ENCODE measurements at places on chromosomes 4 and X.

DNA sequence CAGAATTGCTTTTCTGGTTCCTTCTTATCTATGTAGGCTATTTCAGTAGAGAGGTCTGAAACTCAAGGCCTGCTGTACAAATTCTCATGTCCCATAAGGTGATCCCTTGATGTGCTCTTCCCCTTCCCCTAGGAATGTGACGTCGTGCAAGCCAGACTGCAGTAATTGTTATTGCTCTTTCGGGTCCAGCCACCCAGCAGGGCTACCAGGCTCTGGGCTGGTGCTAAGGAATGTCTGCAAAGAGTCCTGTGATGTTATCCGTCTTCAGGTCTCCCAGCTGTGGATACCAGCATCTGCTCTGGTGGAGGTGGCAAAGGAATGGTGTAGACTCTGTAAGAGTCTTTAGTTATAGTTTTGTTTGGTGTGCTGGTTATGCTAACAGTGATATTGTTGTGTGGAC lies 378.7 kb downstream of the C4orf33 start:
- H3K27ac ChIP-seq, result no peak overlapping the region
- no peaks in the 10 kb centered on the region for H3K36me3 ChIP-seq
- no peaks in the 10 kb centered on the region for H3K4me1 ChIP-seq
- H3K27me3 ChIP-seq, result no peaks in the 10 kb centered on the region

DNA sequence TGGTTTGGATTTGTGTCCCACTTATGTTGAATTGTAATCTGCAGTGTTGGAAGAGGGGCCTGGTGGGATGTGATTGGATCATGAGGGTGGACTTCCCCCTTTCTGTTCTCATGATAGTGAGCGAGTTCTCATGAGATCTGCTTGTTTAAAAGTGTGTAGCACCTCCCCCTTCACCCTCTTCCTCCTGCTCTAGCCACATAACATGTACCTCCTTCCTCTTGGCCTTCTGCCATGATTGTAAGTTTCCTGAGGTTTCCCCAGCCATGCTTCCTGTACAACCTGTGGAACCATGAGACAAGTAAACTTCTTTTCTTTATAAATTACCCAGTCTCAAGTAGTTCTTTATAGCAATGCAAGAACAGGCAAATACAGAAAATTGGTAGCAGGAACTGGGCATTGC lies 138.7 kb downstream of the INPP4B start:
- H3K4me3 ChIP-seq, result no peak overlapping the region
- no peaks in the 10 kb centered on the region for H3K36me3 ChIP-seq
- no peak for DNase-seq
- H3K27ac ChIP-seq, result peak overlapping the region; percentile 25
- no peaks in the 10 kb centered on the region for H3K27me3 ChIP-seq
- H3K4me1 ChIP-seq, result peaks cover 19% of the 10 kb centered on the region

DNA sequence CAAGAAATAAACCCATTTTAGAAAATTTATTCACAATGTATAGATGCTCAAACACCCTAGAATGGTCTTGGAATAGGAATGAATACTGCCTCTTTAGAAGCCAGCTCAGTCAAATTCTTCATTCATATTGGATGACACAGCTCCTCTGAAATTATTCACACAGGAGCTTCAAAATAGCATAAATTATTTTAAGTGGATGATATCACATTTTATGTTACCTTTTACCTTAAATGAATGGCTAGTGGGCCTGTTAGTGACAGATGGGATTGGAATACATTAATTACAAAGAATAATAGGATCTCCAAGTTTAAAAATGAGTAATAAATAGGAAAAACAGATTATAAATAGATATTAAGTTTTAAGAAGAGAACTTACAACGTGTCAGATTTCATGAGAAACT lies 184.4 kb downstream of the GABRB1 start:
- DNase-seq, result no peak
- H3K36me3 ChIP-seq, result no peaks in the 10 kb centered on the region
- no peak overlapping the region for H3K4me3 ChIP-seq
- H3K27ac ChIP-seq, result no peak overlapping the region
- no peaks in the 10 kb centered on the region for H3K27me3 ChIP-seq

GRCh38 chrX:94053575-94053974 lies 379.6 kb downstream of the FAM133A start:
- DNase-seq, result no peak
- no peaks in the 10 kb centered on the region for H3K36me3 ChIP-seq
- H3K4me1 ChIP-seq, result no peaks in the 10 kb centered on the region

- no peak overlapping the region for H3K4me3 ChIP-seq
- no peak for DNase-seq
- H3K27ac ChIP-seq, result peak overlapping the region; percentile 60
- H3K27me3 ChIP-seq, result no peaks in the 10 kb centered on the region
- no peaks in the 10 kb centered on the region for H3K36me3 ChIP-seq
- peaks cover 34% of the 10 kb centered on the region for H3K4me1 ChIP-seq
Measured at GRCh38 chrX:79268788-79269187, 98.3 kb downstream of the ITM2A start.

DNA sequence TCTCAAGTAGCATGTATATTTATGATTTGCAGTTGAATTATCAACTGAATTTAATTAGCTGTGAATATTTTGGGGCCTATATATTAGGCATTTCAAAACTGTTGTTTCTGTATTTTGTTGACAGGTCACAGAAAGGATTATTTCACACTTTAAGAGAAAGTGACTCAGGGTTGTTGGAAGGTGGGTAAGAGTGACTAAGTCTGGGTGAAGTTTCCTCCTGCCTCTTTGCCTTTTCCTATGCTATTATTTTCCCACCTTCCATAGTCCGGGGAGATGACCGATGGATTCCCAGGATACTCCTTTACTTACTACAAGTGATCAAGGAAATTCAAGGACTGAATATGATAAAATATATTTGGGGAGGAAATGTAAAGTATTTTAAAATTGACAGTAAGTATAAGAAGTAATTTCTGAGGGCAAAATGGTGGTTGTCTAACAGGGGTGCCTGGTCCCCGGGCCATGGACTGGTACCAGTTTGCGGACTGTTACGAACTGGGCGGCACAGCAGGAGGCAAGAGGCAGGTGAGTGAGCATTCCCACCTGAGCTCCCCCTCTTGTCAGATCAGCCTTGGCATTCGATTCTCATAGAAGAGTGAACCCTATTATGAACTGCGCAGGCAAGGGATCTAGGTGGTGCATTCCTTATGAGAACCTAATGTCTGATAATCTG lies 175.5 kb upstream of the GPRIN3 start:
- no peaks in the 10 kb centered on the region for H3K27me3 ChIP-seq
- no peaks in the 10 kb centered on the region for H3K36me3 ChIP-seq
- no peak for DNase-seq
- H3K4me1 ChIP-seq, result no peaks in the 10 kb centered on the region

- no peak overlapping the region for H3K27ac ChIP-seq
- no peaks in the 10 kb centered on the region for H3K4me1 ChIP-seq
- no peaks in the 10 kb centered on the region for H3K36me3 ChIP-seq
- DNase-seq, result no peak
- no peaks in the 10 kb centered on the region for H3K27me3 ChIP-seq
Measured at GRCh38 chrX:41025926-41026701, 59.1 kb upstream of the USP9X start.

DNA sequence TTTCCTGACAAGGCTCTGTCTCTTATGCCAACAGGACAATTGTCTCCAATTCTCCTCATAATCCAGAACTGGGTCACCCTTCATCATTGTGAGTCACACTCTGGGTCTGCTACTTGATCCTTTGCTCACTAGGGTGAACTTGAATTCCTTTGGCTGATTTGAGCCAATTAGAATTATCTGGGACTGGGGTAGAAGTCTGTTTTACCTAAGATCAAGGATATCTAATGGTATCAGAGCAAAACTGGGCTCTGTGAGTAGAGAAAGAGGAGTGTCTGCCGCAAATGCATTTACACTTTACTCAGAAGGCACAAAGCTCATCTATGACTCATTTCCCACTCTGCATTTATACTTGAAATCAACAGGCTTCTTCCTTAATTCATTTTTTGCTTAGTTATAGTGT lies 72.6 kb downstream of the PITX2 start:
- no peaks in the 10 kb centered on the region for H3K4me1 ChIP-seq
- no peaks in the 10 kb centered on the region for H3K36me3 ChIP-seq
- H3K27ac ChIP-seq, result no peak overlapping the region
- DNase-seq, result no peak
- H3K27me3 ChIP-seq, result no peaks in the 10 kb centered on the region
- no peak overlapping the region for H3K4me3 ChIP-seq

GRCh38 chrX:39203427-39203826 lies 402.2 kb downstream of the MID1IP1 start:
- no peaks in the 10 kb centered on the region for H3K27me3 ChIP-seq
- no peak overlapping the region for H3K27ac ChIP-seq
- H3K4me1 ChIP-seq, result no peaks in the 10 kb centered on the region

DNA sequence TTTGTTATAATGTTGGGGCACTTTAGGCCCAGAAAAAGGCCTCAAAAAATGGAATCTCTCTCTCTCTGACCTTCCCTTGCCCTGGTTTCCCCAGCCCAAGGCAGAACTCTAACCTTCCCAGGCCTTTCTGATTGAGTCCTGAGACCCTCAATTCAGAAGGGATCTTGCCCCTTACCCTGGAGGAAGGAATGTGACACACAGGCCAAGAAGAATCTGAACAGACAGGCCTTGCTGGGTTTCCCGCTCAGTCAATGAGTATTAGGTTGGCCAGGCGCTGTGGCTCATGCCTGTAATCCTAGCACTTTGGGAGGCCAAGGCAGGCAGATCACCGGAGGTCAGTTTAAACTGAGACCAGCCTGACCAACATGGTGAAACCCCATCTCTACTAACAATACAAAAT lies 27.6 kb downstream of the ELOVL6 start:
- no peaks in the 10 kb centered on the region for H3K27me3 ChIP-seq
- no peaks in the 10 kb centered on the region for H3K36me3 ChIP-seq
- peaks cover 3% of the 10 kb centered on the region for H3K4me1 ChIP-seq
- H3K4me3 ChIP-seq, result no peak overlapping the region

- DNase-seq, result no peak
- H3K36me3 ChIP-seq, result no peaks in the 10 kb centered on the region
- H3K4me3 ChIP-seq, result no peak overlapping the region
- H3K4me1 ChIP-seq, result no peaks in the 10 kb centered on the region
- no peaks in the 10 kb centered on the region for H3K27me3 ChIP-seq
- no peak overlapping the region for H3K27ac ChIP-seq
Measured at GRCh38 chrX:72084114-72084513, 47.6 kb downstream of the RTL5 start.

DNA sequence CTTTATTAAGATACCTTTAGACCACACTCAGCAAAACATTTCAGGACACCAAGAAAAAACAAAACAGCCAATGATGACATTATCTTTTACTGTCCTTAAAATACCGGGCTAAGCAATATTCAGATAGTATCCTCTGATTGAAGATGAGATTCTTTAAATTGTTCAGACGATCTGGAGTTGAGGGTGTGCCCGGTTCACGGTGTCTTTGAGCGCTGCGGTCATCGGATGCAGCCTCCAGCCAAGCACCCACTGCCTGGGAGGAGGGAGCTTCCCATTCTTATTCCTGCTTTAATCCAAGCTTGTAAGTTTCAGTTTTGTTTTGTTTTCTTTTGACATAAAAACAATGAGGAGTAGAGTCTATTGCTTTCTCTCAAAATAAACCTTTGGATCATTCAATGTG lies 14.1 kb downstream of the FAM149A start:
- H3K4me3 ChIP-seq, result no peak overlapping the region
- H3K4me1 ChIP-seq, result no peaks in the 10 kb centered on the region
- H3K27ac ChIP-seq, result no peak overlapping the region
- H3K36me3 ChIP-seq, result no peaks in the 10 kb centered on the region
- DNase-seq, result no peak

DNA sequence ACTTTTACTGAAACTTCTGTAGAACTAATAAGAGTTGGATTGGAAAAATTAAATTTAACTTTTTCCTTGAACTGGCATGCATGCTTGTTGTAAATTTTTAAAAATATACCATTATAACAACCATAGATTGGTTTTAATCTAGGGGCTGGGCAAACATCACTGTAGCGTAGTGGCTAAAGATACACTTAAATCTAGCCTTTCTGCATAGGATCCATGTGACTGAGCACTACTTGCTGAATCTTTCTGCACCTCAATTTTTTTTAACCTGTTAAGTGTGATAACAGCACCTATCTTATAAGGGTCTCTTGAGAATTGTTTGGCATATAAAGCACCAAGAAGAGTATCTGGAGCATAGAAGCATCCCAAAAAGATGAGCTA lies 4.1 kb downstream of the ANXA10 start:
- no peak overlapping the region for H3K4me3 ChIP-seq
- H3K27me3 ChIP-seq, result no peaks in the 10 kb centered on the region
- no peaks in the 10 kb centered on the region for H3K4me1 ChIP-seq
- no peak for DNase-seq
- no peaks in the 10 kb centered on the region for H3K36me3 ChIP-seq

DNA sequence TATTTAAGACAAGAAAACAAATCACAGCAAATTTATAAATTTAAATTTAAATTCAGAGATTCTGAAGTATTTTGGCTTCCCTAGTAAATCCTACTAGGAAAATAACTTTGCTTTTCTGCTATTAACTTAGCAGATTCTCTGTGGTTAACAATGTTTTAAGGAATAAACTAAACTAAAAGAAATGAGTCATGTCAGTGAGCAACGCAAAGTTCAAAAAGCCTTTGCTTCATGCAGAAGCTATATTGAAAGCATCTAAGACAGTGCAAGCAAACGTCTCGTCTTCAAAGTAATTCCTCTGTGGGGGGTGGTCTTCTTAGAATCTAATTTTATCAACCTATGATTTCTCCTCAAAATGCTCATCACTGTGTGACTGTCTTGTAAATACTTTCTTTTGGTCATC lies 30.1 kb downstream of the GABRB1 start:
- H3K27ac ChIP-seq, result no peak overlapping the region
- H3K36me3 ChIP-seq, result no peaks in the 10 kb centered on the region
- no peak overlapping the region for H3K4me3 ChIP-seq
- no peaks in the 10 kb centered on the region for H3K4me1 ChIP-seq
- no peaks in the 10 kb centered on the region for H3K27me3 ChIP-seq

DNA sequence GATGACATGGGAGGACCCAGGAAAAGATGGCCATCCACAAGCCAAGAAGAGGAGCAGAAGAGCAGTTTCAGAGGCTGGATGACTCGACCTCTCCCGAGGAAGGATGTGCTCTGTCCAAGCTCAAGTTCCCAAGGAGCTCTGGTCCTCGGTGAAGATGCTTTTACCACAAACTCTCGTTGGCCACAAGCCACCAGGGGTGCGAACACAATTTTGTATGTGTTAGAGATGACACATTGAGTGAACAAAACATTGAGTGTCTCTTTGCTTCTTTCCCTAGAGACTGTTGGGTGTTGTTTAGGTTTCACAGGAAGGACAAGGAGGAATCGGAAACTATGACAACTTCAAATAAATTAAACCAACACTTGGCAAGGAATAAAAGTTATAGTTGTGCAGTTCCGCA lies 26.3 kb downstream of the FGFBP1 start:
- DNase-seq, result no peak
- H3K36me3 ChIP-seq, result no peaks in the 10 kb centered on the region
- no peaks in the 10 kb centered on the region for H3K27me3 ChIP-seq
- H3K27ac ChIP-seq, result no peak overlapping the region

Measured in T-cell (primary cell).